ENCODE measurements at places on chromosomes 11 and 22.

GRCh38 chr11:72391638-72392423 lies 42.5 kb downstream of the CLPB start:
- peak overlapping the region; percentile 78 for H3K27ac ChIP-seq
- H3K4me1 ChIP-seq: peaks cover 24% of the 10 kb centered on the region
- peak; percentile 40 for DNase-seq
- H3K27me3 ChIP-seq: peaks cover 10% of the 10 kb centered on the region
- H3K36me3 ChIP-seq: peaks cover 27% of the 10 kb centered on the region
- peak overlapping the region; percentile 28 for H3K4me3 ChIP-seq

DNA sequence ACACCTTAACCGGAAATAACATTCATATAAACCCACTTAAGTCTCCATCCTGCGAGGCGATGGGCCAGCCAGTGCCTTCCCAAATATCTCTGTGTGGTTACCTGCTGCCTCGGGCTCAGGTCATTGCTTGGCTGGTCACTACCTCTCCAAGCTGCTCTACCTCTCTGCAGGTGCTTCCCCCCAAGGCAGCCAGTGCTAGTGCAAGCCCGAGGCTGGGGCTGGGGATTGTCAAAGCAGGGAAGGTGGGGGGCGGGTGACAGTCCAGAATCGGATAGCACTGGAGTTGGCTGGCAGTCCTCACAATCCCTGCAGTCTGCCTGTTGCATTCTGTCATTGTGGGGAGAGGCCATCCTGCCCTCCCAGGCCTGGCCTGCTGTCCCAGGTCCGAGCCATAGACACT lies 11.1 kb downstream of the MCHR1 start:
- H3K4me1 ChIP-seq: peaks cover 26% of the 10 kb centered on the region
- no peak overlapping the region for H3K4me3 ChIP-seq
- no peak for DNase-seq

DNA sequence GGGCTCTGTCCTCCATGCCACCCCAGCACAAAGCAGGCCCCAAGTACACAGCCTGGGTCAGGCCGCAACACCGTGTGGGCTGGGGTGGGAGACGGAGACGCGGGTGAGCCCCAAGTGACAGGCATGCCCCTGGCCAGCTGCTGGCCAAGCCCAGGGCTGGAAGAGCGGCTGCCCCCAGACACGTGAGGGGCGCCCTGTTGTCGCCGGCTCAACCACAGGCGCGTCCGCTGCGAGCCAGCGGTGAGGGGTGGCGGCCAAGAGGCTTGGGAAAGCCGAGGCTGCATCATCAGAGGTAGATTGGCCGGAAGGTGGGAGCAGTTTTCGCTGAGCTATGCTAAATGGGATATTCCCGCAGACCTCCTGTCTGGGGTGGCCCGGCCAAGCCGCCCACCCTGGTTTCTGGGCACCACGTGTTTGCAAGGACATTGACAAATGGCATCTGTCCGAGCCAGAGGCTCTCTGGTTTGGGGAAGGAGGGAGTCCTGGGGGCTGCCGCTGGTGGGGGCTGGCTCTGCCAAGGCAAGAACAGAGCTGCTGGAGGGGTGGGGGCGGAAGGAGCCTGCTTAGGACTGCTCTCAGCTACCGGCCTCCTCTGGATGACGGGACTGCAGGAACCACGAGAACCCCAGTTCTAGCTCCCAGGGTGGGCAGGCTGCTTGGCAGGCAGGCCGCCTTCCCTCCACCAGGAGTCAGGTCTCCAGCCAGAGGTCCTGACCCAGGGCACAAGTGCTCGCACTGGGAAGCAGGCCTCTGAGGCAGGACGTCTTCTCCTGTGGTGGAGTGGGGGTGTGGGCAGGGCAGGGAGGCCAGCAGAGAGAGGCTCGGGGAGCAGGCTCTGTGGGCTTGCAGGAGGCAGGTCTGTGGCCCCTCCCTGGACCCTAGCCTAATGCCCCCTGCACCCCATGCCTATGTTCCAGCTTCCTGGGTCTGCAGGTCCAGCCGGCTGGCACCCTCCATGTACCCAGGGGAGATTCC lies 552 bp downstream of the PRR33 start:
- peaks cover 13% of the 10 kb centered on the region for H3K27me3 ChIP-seq
- H3K4me3 ChIP-seq: no peak overlapping the region
- no peak for DNase-seq
- peaks cover 20% of the 10 kb centered on the region for H3K4me1 ChIP-seq
- H3K36me3 ChIP-seq: no peaks in the 10 kb centered on the region
- H3K27ac ChIP-seq: peak overlapping the region; percentile 36

- H3K4me1 ChIP-seq: no peaks in the 10 kb centered on the region
- DNase-seq: no peak
- no peaks in the 10 kb centered on the region for H3K27me3 ChIP-seq
- H3K36me3 ChIP-seq: peaks cover 37% of the 10 kb centered on the region
These were observed 18.3 kb downstream of the FAR1 start for GRCh38 chr11:13686776-13687175.

GRCh38 chr11:1437500-1437899 lies 47.8 kb downstream of the BRSK2 start:
- no peak overlapping the region for H3K4me3 ChIP-seq
- H3K27me3 ChIP-seq: peaks cover 11% of the 10 kb centered on the region
- no peak for DNase-seq
- no peak overlapping the region for H3K27ac ChIP-seq

DNA sequence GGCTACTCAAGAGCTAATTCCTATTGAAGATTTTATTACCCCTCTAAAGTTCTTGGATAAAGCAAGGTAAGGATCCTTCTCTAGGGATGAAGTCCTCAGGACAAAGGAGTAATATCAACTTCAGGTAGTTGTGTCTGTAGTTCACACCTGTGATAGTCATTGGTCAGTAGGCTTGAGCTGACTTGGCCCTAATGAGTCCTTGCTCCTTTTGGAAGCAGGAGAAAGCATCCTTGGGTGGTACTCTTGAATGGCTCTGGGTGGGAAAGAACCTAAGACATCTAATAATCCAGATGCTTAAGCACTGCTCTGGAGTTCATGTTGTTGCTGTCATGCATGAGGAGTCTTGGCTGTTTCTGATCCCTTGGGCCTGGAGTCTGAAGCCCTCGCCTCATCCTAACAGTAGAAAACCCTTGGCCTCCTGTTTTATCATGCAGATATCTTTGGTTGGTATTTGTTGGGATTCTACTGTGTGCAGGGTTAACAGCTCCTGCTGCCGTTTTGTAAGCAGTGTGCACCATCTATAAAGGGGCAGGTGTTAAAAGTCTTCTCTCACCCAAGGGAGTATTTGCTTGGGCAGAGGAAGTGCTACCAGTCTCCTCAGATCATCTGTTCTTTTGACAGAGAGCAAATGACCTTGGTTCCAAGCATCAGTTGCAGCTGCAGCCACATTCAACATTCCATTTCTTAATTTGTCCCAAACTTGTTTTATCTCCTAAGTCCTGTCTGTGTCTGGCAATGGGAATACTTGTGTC lies 2.7 kb downstream of the MRPL40 start:
- no peaks in the 10 kb centered on the region for H3K27me3 ChIP-seq
- H3K27ac ChIP-seq: peak overlapping the region; percentile 39
- no peak overlapping the region for H3K4me3 ChIP-seq

DNA sequence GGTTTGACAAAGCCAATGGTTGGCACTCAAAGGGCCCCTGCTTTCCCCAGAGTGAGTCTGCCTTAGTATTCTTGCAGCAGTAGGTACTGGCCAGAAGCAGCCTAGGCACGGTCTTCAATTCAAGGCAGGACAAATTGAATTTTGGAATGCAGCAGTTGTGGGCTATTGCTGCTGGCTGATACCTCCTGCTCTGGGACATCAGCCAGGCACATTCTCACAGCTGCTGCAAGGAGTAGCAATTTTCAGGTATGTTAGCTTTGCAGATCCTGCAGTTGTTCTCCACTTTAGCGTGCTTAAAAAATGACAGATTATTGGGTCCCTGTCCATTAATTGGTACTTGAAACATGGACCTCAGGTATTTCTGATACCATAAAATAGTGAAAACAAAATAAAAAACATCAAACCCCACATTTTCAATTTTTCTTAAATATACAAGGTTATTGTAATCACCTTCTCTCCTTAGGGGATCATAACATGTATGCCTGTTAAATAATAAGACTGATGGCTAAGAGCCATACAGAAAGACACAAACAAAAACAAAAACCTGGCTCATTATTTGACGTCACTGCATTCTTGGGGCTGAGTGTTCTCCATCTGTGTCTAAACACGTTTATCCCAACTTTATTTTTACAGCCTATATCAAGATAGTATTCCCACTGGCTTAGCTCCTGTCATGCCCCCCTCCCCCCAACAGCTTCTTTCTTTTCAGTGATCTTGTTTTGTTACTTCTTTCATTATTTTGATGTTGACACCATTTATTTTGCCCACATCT lies 85.1 kb upstream of the CARD18 start:
- H3K36me3 ChIP-seq: no peaks in the 10 kb centered on the region
- H3K27ac ChIP-seq: no peak overlapping the region
- H3K27me3 ChIP-seq: no peaks in the 10 kb centered on the region
- no peak overlapping the region for H3K4me3 ChIP-seq
- no peaks in the 10 kb centered on the region for H3K4me1 ChIP-seq

DNA sequence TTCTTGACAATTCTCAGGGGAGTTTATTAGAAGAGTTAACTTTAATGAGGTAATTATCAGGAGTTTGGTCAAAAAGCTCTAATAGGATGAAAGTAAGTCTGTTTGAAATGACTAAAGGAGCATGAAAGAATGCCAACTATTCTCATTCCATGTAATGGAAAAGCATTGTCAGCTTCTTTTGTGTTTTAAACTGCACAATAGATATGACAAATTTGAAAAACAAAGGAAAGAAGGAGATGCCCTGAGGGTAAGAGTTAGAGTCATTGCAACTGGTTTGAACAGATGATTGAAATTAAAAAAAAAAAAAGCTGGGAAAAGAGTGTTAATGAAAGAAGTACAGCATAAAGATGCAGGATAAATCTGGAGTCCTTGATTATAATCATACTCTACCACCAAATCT lies 296.8 kb upstream of the FOLH1 start:
- no peaks in the 10 kb centered on the region for H3K4me1 ChIP-seq
- H3K4me3 ChIP-seq: no peak overlapping the region
- no peak overlapping the region for H3K27ac ChIP-seq
- DNase-seq: no peak
- no peaks in the 10 kb centered on the region for H3K36me3 ChIP-seq
- no peaks in the 10 kb centered on the region for H3K27me3 ChIP-seq

- no peak for DNase-seq
- peaks cover 2% of the 10 kb centered on the region for H3K4me1 ChIP-seq
- H3K36me3 ChIP-seq: no peaks in the 10 kb centered on the region
- no peak overlapping the region for H3K27ac ChIP-seq
These were observed 6.4 kb downstream of the MMP12 start for GRCh38 chr11:102868339-102868738.

GRCh38 chr11:47587723-47588326 lies 1.3 kb downstream of the FAM180B start:
- peaks cover 40% of the 10 kb centered on the region for H3K4me1 ChIP-seq
- H3K27me3 ChIP-seq: peaks cover 13% of the 10 kb centered on the region
- H3K4me3 ChIP-seq: no peak overlapping the region
- no peak overlapping the region for H3K27ac ChIP-seq
- no peak for DNase-seq
- H3K36me3 ChIP-seq: peaks cover 36% of the 10 kb centered on the region

- peaks cover 25% of the 10 kb centered on the region for H3K27me3 ChIP-seq
- no peaks in the 10 kb centered on the region for H3K36me3 ChIP-seq
- peak overlapping the region; percentile 59 for H3K4me3 ChIP-seq
- H3K4me1 ChIP-seq: peaks cover 93% of the 10 kb centered on the region
These were observed 5.2 kb upstream of the RAB3IL1 start for GRCh38 chr11:61922539-61922938.

- H3K27ac ChIP-seq: no peak overlapping the region
- H3K4me1 ChIP-seq: peaks cover 15% of the 10 kb centered on the region
- H3K36me3 ChIP-seq: no peaks in the 10 kb centered on the region
- DNase-seq: peak; percentile 92
- H3K4me3 ChIP-seq: no peak overlapping the region
- no peaks in the 10 kb centered on the region for H3K27me3 ChIP-seq
These were observed 104.7 kb downstream of the KIAA1671 start for GRCh38 chr22:25057013-25057881.

DNA sequence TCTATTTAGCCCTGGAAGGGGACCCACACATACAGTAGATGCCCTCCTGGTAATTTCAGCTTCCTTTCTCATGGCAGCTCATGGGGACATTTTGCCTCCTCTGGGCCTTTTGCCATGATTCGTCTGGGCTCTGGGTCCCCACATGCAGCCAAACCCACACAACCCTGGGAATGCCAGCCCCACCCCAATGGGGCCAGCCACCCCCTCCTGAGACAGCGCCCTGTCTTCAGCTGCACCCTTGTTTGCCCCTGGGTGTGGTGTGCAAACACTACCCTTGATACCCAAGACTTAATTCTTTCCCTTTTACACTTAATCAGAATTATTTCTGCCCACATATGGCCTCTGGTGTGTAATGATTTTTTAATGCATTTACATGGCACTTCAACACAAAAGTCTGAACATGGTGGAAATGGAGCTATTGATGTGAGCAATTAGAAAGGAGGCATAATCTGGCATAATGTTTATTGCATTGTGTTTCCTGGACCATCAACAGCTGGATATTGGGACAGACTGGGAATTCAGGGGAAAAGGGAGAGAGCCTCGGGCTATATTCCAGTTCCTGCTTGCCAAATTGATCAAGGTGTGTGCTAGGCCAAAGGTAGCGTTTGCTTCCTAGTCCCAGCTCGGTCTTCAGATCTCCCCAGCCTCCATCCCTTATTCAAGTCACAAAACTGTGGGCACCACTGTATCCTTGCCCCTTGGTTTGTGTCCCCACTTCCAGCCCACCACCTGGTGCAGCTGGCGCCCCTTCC lies 85.0 kb upstream of the ANO1 start:
- H3K27me3 ChIP-seq: peaks cover 72% of the 10 kb centered on the region
- no peak for DNase-seq
- H3K4me1 ChIP-seq: no peaks in the 10 kb centered on the region
- H3K4me3 ChIP-seq: no peak overlapping the region
- no peaks in the 10 kb centered on the region for H3K36me3 ChIP-seq

DNA sequence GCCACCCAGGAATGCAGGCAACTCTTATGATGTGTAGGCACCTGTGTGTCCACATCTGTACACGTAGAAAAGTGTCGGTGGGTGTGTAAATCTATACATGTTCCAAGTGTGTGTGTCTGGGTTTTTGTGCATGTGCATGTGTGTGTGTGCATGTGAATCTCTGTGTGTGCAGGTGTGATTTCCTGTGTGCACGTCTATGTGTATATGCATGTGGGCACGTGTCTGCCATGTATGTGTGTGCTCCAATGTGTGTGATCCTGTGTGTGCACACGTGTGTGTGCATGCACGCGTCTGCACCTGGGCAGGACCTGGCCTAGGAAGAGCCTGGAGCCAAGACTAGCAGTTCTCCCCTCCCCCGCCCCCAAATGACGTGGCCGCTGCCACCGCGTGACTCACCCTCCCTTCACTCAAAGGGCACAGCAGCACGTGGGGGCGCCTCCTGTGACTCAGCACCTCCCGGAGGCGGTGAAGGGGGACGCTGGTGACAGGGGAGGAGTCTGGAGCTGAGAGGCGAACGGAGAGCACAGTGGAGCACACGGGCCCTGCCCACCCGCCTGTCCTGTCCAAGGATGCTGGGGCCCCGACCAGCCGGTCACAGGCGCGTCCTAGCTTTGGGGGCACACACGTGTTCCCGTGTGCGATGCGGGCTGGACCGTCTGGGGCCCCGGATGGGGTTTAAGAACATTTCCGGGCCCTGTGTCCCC lies 10.1 kb downstream of the PIM3 start:
- peaks cover 29% of the 10 kb centered on the region for H3K4me1 ChIP-seq
- H3K27ac ChIP-seq: no peak overlapping the region
- H3K4me3 ChIP-seq: peak overlapping the region; percentile 62

- peaks cover 7% of the 10 kb centered on the region for H3K27me3 ChIP-seq
- no peaks in the 10 kb centered on the region for H3K36me3 ChIP-seq
- no peak overlapping the region for H3K4me3 ChIP-seq
- peaks cover 67% of the 10 kb centered on the region for H3K4me1 ChIP-seq
These were observed 101.7 kb downstream of the NECTIN1 start for GRCh38 chr11:119627286-119627685.

GRCh38 chr11:77569676-77570070 lies 20.1 kb upstream of the AQP11 start:
- DNase-seq: no peak
- no peak overlapping the region for H3K4me3 ChIP-seq
- H3K4me1 ChIP-seq: no peaks in the 10 kb centered on the region
- no peaks in the 10 kb centered on the region for H3K27me3 ChIP-seq
- peaks cover 25% of the 10 kb centered on the region for H3K36me3 ChIP-seq
- no peak overlapping the region for H3K27ac ChIP-seq

Data from nephron progenitor cell (in vitro differentiated cells).